ENCODE measurements at places on chromosomes 11 and 22. TPM values are rescaled to one million over a fixed set of nuclear protein-coding genes. Genes with fewer than 3 reads are reported as not detected.
A peak's percentile ranks its signal among the peaks of the same experiment; 100 is the strongest.

GRCh38 chr22:44297470-44298061 is 15.2 kb downstream of the SHISAL1 start:
- no peaks in the 10 kb centered on the region for H3K36me3 ChIP-seq
- H3K27ac ChIP-seq, result no peak overlapping the region
- no peaks in the 10 kb centered on the region for H3K4me1 ChIP-seq

GRCh38 chr11:20373147-20373546 is 9.6 kb downstream of the HTATIP2 start:
- DNase-seq, result no peak
- no peak overlapping the region for H3K4me3 ChIP-seq
- no peak overlapping the region for H3K27ac ChIP-seq
- no peaks in the 10 kb centered on the region for H3K36me3 ChIP-seq
- peaks cover 14% of the 10 kb centered on the region for H3K4me1 ChIP-seq

DNA sequence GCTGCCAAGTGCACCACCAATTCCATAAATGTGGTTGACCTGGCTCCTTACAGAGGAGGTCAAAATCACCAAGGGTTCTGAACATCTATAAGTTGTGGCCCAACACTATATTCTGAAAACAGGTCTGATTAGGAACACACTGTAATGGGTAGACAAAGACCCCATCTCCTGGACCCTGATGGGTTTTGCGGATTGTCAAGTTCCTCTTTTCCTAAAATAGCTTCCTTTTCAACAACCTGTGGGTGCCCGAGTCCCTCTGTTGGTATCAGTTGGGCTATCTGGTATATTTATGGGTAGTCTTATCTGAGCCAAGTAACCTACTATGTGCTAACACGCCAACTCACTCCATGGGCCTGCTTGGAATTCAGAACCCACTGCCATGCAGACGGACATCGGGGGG is 9.9 kb upstream of the CACNG2 start:
- H3K4me3 ChIP-seq, result no peak overlapping the region
- no peak overlapping the region for H3K27ac ChIP-seq
- no peak for DNase-seq
- H3K4me1 ChIP-seq, result no peaks in the 10 kb centered on the region

The CCDC87 gene
- total RNA-seq, result 1.0 TPM

DNA sequence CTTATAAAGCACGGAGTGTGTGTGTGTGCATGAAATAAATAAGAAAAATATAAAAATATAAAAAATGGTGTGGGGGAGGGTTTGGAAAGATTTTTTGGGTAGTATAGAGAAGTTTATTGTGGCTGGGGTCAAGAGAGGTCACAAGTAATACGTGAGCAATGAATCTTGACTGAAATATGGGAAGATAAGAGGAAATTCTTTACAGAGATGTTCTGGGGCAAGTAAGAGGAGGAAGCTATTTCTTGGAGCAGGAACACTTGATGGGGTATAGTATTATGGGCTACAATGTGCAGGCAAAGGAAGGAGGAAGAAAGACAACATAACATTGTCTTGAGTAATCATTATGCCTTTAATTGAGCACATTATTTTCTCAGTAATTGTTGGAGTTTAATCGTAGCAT is 2.1 kb downstream of the HBD start:
- H3K4me3 ChIP-seq, result no peak overlapping the region
- no peaks in the 10 kb centered on the region for H3K36me3 ChIP-seq
- no peak for DNase-seq
- no peaks in the 10 kb centered on the region for H3K27me3 ChIP-seq

The CELSR1 gene
- total RNA-seq, result 29.5 TPM

The PGA5 gene
- not detected for total RNA-seq

The TRIM64C gene
- total RNA-seq, result not detected

The NRIP3 gene
- 13.0 TPM for total RNA-seq

DNA sequence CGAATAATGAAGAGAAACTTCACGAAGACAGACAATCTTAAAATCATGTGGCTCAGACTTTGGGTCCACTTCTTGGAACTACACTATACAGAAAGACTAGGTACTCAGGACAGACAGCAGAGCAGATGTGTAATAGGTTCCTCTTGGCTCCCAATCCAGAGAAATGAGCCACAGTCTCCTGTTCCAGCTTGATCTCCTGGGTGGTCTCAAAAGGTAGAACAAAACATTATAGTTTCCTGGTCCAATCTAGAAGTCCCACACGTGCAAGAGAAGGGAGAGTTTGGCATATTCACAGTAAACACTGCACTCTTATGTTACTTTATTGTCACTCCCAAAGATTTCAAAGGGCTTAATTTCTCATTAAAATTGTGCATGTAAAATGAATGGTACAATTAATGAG is 134.5 kb upstream of the FIBIN start:
- DNase-seq, result no peak
- H3K4me1 ChIP-seq, result no peaks in the 10 kb centered on the region
- H3K4me3 ChIP-seq, result no peak overlapping the region
- no peak overlapping the region for H3K27ac ChIP-seq
- no peaks in the 10 kb centered on the region for H3K36me3 ChIP-seq

- peak; percentile 89 for DNase-seq
- no peaks in the 10 kb centered on the region for H3K27me3 ChIP-seq
- H3K27ac ChIP-seq, result peak within 1 kb of the TSS; percentile 74
- no peaks in the 10 kb centered on the region for H3K36me3 ChIP-seq
- H3K4me3 ChIP-seq, result no peak within 1 kb of the TSS
Measured at GRCh38 chr11:67674442-67674871, at the start of gene ALDH3B2. TSS of gene ALDH3B2 (minus strand) at chr11:67674623. CDS start at chr11:67666935, 7,688 bp downstream.

DNA sequence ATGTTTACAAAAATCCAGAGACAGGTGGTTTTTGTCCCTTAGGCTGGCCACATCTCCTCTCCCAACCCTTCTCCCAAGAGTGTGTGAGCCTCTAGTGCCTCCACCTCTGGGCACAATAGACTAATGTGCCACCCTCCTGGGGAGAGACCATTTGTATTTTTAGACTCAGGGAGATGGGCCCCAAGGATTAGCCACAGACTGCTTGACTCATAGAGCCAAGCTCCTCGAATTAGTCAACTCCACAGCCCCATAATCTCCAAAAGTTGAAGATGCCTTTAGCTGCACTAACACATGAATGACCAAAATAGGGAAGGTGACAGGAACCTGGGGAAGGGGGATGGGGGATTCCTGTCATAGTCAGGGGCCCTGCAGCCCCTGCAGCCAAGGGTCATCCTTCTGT is 53.0 kb upstream of the LRRC32 start:
- H3K4me1 ChIP-seq, result 0 out of 2 replicates have a peak, but pooled peaks cover 7% of the 10 kb centered on the region
- H3K4me3 ChIP-seq, result no peak overlapping the region
- H3K27me3 ChIP-seq, result no peaks in the 10 kb centered on the region

DNA sequence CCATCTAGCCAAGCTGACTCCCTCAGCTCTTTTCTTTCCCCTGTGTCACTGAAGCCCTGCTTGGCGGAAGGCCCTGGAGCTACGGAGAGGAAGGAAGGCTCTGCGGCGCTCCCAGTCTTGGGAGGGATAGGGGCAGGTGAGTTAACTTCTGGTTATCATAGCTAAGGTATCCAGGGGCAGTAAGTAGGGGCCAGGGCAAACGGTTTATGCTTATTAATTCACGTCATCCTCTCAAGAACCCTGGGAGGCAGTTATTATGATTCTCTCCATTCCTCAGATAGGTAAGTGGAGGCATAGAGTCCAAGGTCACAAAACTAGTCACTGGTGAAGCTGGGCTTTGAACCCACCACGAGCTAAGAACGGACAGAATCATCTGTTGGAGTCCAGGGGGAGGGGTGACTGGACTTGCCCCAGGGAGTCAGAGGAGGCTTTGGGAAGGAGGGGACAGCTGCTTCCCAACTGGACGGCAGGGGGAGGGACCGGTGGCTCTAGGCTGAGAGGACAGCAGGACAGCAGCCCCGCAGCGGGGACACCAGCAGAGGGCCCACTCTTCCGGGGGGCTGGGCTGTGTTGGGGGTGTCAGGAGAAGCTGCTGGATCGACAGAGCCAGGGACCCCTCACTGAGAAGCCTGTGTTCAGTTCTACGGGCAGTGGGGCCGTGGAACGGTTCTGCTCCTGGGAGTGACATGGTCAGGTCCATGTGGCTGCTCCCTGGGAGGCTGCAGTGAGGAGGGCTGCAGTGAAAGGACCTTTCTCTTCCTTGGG is 3.5 kb downstream of the BAIAP2L2 start:
- no peak overlapping the region for H3K27ac ChIP-seq
- DNase-seq, result no peak
- no peaks in the 10 kb centered on the region for H3K27me3 ChIP-seq
- H3K4me3 ChIP-seq, result no peak overlapping the region

DNA sequence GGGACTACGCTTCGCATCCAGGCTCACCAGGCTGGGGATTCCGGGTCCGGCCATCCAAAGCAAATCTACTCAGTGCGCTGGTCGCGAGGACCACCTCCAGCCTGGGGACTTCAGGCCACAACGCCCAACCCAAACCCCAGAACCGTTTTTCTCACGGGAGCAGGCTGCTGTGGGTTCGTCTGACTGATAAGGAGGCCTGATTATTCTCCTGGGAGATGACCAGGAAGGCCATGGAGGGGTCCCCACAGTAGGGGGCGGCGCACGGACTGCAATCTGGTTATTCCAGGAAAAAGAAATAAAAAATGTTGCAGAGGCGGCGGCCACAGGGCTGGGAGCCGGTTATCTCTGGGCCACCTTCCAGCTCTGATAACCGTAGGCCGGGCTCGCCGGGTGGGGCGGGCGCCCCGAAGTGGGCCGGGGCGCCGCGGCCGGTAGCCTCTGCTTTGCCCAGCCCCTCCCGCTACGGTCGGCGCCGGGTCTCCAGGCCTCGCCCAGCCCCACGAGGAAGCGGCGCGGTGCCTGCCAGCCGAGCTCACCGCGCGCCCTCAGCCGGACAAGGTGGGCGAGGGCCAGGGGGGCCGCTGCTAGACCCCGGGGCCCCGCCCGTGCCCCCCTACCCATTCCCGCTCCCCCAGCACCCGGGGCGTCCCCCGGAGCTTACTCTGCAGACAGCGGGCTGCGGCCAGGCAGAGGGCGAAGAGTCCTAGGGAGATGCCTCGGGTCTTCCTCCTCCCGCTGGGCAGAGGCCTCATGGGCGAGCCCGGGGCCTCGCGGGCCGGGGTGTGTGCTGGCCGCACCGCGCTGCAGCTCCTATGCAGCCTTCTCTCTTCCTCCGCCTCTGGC is 446 bp downstream of the VSTM5 start:
- peak overlapping the region; percentile 24 for H3K27ac ChIP-seq
- H3K36me3 ChIP-seq, result no peaks in the 10 kb centered on the region
- no peaks in the 10 kb centered on the region for H3K27me3 ChIP-seq
- H3K4me3 ChIP-seq, result peak overlapping the region; percentile 45
- DNase-seq, result peak; percentile 55

The F2 gene
- 60.0 TPM for total RNA-seq

Data from Caco-2 (cell line).